ENCODE measurements at places on chromosomes 7 and 10.
A peak's percentile ranks its signal among the peaks of the same experiment; 100 is the strongest.

GRCh38 chr7:103380395-103381191 lies 33.1 kb downstream of the PSMC2 start:
- no peak for DNase-seq

DNA sequence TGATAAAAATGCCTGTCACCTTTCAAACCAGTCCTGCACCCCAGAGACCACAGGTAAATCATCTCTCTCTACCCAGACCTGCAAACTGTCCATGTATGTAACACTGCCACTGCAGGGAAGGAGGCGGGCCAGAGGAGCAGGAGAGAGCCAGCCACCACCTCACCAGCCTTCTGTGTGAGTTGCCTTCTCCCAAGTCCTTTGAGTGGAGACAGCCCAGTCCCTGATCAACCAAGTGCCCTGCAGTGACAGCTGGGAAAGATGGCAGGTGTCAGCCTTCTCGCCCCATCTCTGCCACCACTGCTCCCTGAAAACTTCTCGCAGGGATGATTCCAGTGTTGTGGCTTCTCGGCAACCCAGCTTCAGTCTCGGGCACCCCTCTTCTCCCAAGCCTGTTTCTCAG lies 42.4 kb downstream of the MTURN start:
- no peak for DNase-seq

GRCh38 chr7:147014286-147014955 lies 897.8 kb downstream of the CNTNAP2 start:
- peak; percentile 88 for DNase-seq

- no peak for DNase-seq
Observed at GRCh38 chr7:41247143-41247865, 455.6 kb downstream of the INHBA start.
